Stimulated activated CD4-positive, alpha-beta T cell treated with anti-CD3 and anti-CD28 coated beads, Interleukin-4, amount 100 ng/mL, for 1 hour (primary cell): ENCODE measurements at places on chromosomes 12 and 14.

GRCh38 chr12:57990241-57990883 is 49.0 kb downstream of the ATP23 start:
- DNase-seq = no peak

GRCh38 chr12:93366422-93366821 is 11.3 kb upstream of the NUDT4 start:
- DNase-seq = no peak

DNA sequence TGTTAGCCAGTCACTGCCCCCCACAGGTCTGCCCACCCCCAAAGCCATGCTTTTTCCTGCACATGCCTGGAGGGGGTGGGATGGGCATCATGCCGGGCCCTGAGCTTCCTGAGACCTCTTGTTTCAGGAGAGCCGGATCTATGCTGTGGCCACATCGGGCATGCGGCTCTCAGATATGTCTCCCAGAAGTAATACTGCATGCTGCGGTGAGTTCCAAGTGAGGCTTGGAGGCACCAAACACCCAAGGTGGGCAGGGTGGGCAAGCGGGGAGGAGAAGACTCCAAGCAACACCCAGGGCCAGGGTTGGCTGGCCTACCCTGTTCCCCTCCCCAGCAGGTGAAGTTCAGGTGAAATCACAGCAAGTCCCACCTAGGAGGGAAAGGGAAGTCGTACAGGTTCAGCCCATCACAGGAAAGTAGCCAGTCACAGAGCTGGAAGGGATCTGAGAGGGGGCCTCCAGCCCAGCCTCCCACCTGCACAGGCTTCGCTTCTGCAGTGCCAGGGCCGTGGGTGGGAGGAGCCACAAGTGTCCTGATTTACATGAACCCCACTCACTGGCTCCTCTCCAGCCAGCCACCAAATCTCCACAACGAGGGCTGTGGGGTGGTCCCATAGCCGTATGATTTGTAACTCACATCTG is 30.9 kb downstream of the PIGH start:
- DNase-seq = no peak

DNA sequence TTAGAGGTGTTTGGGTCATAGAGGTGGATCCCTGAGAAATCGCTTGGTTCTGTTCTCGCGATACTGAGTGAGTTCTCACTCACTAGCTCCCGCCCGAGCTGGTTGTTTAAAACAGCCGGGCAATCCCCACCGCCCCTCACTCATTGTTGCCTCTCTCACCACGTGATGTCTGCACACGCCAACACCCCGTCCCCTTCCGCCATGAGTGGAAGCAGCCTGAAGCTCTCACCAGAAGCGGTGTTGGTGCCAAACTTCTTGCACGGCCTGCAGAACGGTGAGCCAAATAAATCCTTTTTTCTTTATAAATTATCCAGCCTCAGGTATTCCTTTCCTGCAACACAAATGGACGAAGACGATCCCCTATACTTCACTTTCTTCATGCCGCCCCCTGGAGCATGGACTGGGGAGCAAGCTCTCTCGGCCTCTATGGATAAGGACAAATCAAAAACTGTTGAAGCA is 45.4 kb upstream of the CCND2 start:
- DNase-seq = no peak

DNA sequence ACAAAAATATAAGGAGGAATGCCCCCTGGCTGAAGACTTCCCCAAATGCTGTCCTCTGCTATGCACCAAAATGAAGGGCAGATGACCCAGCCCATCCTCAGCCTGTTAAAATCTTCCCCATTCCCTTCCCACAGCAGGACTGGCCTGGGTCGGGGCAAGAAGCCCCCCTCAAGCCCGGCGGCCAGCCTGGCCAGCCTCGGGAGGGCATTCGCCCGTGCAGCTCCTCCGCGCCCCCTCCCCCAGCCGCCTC is 413 bp downstream of the RARG start:
- no peak for DNase-seq

- DNase-seq = no peak
These were observed 42.2 kb upstream of the SLC6A13 start for GRCh38 chr12:304805-305204.

GRCh38 chr14:37090026-37090425 is 82.4 kb downstream of the SLC25A21 start:
- DNase-seq = no peak

DNA sequence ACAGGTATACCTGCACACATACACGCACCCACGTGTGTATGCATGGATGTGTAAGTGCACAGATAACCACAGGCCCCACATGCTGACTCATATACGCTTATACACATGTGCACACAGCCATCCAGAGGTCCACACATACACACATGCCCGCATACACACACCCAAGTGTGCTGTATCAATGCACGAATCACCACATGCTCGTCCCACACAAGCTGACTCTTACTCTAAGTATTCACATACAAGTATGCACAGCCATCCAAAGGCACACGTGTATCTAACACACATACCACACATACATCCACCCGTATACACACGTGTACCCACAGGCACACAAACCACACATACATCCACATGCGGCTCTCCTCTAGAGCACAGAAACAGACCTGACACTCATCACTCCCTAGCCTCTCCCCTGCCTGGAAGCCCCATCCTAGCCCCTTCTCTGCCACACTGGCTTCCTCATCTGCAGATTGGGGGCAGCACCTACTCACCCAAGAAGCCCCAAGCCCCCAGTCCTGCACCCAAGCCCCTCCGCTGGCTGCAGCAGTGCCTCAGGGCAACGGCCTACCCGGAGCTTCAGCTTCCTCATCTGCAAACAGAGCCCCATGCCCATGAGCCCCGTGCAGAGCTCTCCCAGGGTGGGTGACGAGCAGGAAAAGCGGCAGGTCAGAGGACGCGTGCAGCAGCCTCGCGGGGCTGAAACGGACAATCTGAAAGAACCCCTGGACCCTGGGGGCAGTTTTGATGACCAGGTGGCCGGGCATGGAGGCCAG is 105.4 kb downstream of the NCOR2 start:
- no peak for DNase-seq

- DNase-seq = no peak
These were observed 126.3 kb upstream of the FGD4 start for GRCh38 chr12:32273063-32273522.

GRCh38 chr12:108766294-108766693 is 35.0 kb upstream of the CORO1C start:
- DNase-seq = no peak

- DNase-seq = no peak
These were observed 11.7 kb downstream of the PTPN21 start for GRCh38 chr14:88542857-88543795.

GRCh38 chr14:23243066-23243465 is 5.3 kb downstream of the RNF212B start:
- no peak for DNase-seq

DNA sequence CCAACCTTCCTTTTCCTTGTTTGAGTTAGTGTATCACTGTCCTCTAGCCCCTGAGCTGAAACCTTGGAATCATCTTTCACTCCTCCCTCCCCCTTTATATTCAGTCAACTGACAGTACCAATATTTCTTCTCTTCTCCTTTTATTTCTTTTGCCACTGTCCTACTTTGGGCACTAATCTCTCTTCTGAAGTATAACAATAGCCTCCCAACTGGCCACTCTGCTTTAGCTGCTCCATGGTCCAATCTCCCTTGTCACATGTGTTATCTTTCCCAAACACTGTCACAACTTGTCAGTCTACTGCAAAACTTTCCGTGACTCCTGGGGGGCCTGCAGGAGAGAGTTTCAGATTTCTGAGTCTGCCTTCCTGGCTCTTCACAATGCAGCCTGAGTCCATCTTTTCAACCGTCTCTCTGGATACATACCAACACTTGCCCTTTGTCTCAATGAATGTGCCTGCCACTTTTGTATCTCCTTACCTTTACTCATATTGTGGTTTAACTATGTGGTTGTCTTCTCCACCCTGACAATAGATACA is 471.2 kb downstream of the DIO2 start:
- DNase-seq = no peak

GRCh38 chr12:93447555-93448290 is 6.0 kb upstream of the UBE2N start:
- peak; percentile 24 for DNase-seq

GRCh38 chr12:75642226-75642625 is 130.8 kb upstream of the KRR1 start:
- no peak for DNase-seq

DNA sequence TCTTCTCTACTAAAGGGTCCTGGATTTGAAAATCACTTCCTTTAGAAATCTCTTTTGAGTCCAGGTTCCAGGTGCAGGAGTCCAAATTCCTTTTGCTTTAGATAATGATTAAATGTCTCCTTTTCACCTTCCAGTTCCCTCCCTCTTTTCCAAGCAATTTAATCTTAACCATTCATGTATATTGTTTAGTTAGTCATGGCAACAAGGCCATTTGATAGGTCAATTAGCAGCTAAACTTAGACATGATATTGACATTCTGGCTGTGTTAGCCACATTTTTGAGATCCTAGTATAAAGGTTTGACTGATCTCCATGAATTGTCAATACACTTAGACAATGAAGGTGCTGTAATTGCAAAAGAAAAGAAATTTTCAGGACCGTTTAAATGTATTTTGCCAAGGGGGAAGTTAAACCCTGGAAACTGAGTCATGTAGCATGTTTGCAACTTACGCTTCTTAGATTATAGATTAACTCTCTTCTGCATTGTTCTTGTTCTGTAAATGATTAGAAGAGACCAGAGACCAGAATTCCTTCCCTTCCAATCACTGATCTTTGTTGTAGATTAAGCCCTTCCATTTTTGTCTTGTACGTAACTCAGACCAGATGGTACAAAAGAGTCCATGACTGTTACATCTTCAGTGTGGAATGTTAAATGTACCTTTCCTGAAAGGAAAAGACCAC is 12.4 kb upstream of the C12orf75 start:
- no peak for DNase-seq

- DNase-seq = no peak
These were observed 62.1 kb downstream of the ADGRD1 start for GRCh38 chr12:131015581-131016337.

- no peak for DNase-seq
These were observed 69.6 kb downstream of the GALNT8 start for GRCh38 chr12:4789776-4790175.

DNA sequence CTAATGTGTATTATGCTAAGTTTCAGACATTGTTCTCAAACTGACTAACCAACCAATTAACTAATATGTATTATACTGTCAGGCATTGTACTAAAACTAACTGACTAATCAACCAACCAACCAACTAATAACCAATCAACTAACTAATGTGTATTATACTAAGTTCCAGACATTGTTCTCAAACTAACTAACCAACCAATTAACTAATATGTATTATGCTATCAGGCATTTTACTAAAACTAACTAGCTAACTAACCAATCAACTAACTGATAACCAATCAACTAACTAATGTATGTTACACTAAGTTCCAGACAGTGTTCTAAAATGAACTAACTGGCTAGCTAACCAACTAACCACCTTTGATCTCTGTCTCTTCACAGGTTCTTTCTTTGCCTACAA is 152.3 kb downstream of the SUDS3 start:
- DNase-seq = no peak

GRCh38 chr12:118050972-118051910 is 9.7 kb downstream of the WSB2 start:
- DNase-seq = no peak

DNA sequence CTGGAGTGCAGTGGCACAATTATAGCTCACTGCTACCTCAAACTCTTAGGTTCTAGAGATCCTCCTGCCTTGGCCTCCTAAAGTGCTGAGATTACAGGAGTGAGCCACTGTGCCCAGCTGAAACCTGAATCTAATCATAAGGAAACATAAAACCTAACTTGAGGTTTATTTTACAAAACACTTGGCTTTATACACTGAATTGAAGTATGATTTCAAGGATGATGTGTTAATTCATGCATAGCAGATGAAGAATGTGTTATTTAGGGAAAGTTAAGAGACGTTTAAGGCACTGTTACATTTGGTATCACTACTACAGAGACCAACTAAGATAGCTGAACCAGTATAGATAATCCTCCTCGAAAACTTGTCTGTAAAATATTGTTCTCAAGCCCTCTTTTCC is 6.4 kb downstream of the DICER1 start:
- no peak for DNase-seq

DNA sequence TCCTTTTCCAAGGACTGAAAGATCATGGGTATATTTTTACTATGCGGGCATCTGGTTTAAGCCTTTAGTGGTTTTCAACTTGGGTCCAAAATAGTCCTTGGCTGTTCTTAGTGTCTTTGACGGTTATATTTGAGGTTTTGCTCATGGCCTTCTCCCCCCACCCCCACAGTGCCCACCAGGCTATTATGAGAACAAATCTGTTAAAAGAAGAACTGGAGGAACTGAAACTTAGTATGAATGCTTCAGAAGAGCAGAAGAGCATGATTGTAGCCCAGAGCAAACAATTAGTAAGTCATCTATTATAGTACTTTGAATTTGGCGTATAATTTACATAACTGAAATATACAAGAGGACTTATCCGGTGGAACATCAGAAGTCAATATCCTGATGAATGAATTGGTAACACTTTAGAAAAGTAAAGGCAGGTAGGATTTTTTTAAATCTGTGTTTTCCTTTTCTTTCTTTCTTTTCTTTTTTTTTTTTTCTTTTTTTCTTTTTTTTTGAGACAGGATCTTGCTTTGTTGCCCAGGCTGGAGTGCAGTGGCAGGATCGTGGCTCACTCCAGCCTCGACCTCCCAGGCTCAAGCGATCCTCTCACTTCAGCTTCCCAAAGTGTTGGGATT is 71.8 kb upstream of the BCAT1 start:
- DNase-seq = no peak

GRCh38 chr12:22110176-22110575 is 64.2 kb downstream of the CMAS start:
- DNase-seq = no peak

- DNase-seq = no peak
These were observed 80.2 kb downstream of the NUAK1 start for GRCh38 chr12:106058256-106059182.

GRCh38 chr12:132314035-132314434 is 15.4 kb downstream of the GALNT9 start:
- DNase-seq = no peak

DNA sequence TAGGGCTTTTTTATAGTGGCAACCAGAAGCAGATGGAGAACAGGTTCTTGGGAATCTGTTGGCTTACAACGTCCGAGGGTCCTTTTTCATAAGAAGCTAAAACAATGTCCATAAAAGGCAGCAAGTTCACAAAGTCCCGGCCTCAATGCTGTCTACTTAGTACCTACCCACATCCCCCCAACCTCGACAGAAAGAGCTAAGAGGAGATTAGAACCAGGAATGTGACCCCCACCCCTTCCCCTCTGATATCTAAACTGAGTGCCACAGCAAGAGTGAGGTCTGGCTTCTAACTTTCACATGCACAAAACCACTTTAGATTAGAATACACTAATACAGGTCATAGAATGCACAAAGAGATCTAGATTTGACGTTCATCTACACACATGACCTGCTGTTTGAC is 4.5 kb downstream of the DPF3 start:
- no peak for DNase-seq

GRCh38 chr12:108852674-108853309 is 4.6 kb downstream of the SSH1 start:
- DNase-seq = no peak

DNA sequence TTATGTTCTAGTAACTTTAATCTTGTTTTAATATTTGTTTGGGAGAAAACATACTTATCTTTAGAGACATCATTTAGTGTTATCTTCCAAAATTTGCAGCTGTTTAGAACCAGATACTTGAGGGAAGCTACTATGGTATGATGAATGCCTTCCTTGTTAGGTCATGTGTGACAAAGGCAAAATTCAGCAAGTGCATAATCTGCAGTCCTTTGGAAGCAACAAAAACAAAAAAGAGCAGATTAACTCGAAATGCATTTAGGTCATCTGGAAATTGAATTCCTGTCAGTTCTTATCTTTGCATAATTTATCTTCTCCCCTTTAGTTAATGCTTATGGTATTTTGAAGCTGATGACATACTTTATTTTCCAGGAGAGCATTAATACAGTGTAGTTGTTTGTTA is 3.5 kb downstream of the FBXO34 start:
- no peak for DNase-seq

- no peak for DNase-seq
These were observed 67.6 kb downstream of the RMST start for GRCh38 chr12:97530245-97530644.
